CD4-positive, alpha-beta T cell (primary cell): ENCODE measurements at places on chromosomes 3 and 15.

DNA sequence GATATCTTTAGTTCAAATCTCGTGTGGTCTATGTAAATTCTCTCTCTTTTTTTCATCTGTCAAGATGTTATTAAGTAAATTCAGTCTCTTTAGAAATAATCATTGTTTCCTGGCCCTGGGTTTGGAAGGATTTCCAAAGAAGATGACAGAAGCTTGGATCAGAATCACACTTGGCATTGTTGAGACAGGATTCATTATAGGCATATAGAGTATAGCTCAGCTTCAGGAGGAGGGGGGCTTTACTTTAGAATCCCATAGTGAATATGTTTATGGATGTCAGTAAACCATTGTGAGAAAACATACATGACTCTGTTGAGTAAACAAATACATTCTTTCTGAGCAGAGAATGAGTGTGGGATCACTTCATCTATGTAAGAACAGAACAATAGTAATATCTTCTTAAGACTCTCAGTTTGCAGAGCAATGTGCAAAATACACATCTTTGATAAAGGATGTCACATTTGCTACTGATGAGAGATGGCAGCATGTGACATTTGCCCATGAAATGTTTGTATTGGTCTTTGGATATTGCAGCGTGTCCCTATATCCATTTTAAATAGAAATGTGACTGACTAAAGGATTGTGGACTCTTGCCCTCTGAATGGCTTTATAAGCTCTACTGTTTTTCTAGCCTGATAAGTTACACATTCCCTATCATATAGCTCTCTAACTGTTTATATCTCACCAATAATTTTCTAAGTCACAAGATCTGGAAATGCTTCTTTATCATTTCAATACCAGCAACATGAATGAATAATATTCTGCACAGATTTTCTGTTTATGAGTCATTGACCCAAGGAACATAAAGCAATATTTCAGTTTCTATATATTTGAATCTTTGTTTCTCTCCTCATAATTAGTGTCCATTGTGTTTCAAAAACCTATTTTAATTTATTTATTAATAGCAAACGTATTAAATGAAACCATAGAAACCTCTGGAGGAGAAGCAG is 95.6 kb upstream of the THRB start:
- DNase-seq: no peak

GRCh38 chr3:155648013-155648591 is 96.8 kb downstream of the PLCH1 start:
- DNase-seq: no peak

DNA sequence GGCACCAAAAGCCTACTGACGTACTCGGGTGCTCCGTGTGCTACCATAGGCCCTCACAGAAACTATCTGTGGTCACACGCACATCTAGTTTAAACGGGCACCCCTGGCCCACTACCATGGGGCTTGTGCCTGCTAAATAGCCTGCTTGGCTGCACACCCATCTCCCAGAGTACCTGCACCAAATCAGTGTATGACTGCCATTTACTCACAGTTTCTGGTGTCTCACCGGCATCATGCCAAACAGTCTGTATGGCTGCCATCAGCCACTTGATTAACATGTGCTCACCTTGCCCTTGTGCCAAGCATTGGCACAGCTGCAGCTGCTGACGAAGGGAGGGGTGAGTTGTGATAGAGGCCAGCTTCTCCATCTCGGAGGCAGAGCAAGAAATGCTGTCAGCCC is 232.7 kb downstream of the IGSF11 start:
- DNase-seq: no peak

- no peak for DNase-seq
Observed at GRCh38 chr15:58138106-58138505, at the start of gene AQP9. AQP9 (plus strand) TSS chr15:58138381; CDS start chr15:58138566, 185 bp downstream.

- no peak for DNase-seq
Observed at GRCh38 chr3:48077815-48078214, 61.6 kb upstream of the MAP4 start.

- DNase-seq: no peak
Observed at GRCh38 chr3:65048151-65048550, 360.4 kb upstream of the ADAMTS9 start.
